Fibroblast of skin of back (primary cell): ENCODE measurements at places on chromosomes 6 and 20.

DNA sequence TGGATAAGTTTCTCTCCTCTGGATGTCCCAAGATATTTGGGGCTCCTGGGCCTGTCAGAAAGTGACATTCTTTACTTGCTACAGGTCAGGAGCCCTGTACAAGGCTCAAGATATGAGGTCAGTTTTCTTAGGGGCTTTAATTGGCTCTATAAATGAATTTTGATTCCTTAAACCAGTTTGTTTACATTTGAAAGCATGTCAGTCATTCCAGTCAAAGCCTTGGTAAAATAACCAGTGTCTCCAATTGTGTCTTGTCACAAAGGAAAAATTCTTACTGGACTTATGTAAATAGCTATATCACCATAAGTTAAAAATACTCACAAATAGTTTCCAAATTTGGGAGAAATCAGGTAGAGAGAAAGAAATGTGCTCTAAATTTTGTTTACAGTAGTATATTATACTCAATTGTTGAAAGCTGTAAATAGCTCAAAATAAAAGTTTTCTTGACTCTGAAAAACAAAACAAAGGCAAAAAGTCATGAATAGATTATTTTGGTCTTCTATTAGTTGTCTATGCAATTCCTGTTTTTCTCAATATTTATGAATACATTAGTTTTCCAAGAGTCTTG is 22.9 kb downstream of the RNF182 start:
- DNase-seq = no peak

DNA sequence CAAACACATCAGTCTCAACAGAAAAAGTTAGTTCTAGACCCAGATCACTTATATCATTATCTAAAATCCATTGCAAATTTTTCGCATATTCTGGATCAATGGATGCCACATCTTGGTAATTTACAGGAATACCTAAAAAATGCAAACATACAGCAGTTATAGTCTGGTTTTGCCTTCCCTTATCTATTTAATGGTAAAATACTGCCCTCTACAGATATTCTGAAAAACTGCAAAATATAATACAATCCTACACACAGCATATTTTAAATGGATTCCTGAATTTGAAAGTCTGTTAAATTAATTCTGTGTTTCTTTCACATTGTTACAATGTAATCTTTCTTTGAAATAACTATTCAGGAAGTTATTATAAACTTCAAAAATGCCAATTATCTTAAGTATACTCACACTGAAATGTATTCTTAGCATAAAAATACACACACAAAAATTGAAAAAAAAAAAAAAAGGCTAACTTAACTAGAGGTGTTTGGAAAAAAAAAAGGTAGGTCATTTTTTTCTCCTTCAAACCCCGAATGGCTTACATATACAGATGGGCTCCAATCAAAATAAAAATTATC is 88.4 kb downstream of the HACE1 start:
- DNase-seq = peak; percentile 45

- peak; percentile 64 for DNase-seq
Observed at GRCh38 chr6:1624851-1625781, 15.4 kb downstream of the FOXC1 start.

GRCh38 chr6:110613356-110613755 is 136.9 kb upstream of the SLC22A16 start:
- DNase-seq = no peak

GRCh38 chr6:142118328-142118727 is 14.4 kb upstream of the GJE1 start:
- no peak for DNase-seq
